ENCODE measurements at places on chromosomes 2 and 18.

- DNase-seq = no peak
Measured at GRCh38 chr2:224395620-224396390, 6.1 kb downstream of the FAM124B start.

- no peak for DNase-seq
Measured at GRCh38 chr2:230178546-230179485, 41.0 kb downstream of the SP110 start.

DNA sequence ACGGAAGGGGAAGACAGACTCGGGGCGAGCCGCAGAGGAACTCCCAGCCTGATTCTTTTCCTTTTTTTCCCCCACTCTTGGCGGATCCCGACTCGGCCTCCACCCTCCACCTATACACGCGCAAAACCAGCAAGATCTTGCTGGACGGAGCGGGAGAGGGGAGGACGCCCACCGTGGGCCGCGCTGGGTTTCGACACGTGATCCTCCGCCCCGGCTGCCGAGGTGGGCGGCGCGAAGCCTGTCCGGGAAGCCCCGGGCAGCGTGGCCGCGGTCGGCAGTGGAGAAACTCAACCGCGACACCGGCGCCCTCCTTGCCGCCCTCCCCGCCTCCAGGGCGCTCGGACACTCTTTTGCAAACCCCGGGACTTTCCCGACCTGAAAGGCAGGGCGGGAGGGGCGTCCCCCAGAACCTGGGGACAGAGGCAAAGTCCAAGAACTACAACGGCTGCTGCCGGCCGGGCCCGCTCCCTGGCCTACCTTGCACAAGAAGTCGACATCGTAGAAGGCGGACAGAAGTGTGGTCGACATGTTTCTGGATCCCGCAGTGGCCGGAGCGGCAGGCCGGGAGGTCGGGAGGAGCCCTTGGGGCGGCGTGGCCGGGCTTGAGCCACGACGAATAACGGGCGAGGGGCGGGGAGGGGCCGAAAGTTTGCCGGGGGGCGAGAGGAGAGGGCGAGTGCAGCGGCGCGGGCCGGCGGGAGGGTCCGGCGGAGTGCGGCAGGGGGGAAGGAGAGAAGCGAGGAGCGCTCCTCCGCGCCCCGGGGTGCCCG is 433 bp downstream of the ZFP36L2 start:
- peak; percentile 75 for DNase-seq

DNA sequence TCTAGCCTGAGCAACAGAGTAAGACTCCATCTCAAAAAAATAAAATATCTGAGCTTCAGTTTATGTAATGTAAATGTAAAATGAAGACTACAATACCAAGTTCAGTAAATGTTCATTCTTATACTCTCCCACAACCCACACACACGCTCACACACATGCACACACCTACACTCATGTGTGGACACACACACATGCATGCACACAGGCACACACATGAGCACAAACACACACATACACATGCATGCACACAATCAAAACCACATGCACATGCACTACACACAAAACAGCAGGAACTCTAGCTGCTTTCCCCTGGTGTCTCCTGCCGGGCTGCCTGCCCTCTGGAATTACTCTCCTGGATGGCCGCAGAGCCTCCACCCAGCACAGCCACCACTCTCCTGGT is 90.6 kb downstream of the GFPT1 start:
- no peak for DNase-seq

DNA sequence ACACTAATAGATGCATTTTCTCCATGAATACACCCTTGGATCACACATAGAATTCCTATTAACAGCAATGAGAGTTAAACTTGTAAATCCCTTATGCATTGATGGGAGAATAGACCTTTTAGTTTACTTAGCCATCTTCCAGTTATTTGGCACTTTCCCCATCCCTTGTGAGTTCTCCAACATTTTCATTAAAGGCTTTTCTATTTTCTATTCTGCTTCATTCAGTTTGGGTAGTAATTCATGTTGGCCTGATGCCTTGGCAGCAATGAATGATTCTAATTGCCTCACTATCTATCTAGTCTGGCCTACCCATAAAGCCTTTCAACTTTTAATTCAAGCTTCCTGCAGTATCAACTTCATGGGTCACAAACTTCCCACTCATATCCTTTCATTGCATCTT is 32.3 kb downstream of the TBR1 start:
- no peak for DNase-seq

DNA sequence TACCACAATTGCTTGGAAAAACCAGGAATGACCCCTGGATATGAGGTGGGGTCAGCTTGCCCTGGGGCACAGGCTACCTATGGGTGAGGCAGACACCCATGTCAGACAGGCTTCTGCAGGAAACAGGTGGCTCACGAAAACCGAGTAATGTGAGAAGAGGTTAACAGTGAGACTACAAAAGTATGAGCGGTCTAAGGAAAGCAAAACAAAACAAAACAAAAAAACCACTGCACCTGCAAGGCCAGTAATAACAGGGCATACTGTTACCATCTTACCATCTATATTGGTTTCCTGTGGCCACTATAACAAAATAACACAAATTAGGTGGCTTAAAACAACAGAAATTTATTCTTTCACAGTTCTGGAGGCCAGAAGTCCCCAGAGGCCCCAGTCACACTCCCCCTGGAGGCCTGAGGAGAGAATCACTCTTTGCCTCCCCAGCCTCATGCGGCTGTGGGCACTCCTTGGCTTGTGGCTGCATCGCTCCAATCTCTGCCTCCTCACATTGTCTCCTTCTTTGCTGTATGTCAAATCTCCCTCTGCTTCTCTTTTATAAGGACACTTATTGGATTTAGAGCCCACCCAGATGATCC is 86.6 kb upstream of the EPC2 start:
- DNase-seq = no peak

GRCh38 chr2:170996316-170996715 is 67.3 kb downstream of the GORASP2 start:
- no peak for DNase-seq

DNA sequence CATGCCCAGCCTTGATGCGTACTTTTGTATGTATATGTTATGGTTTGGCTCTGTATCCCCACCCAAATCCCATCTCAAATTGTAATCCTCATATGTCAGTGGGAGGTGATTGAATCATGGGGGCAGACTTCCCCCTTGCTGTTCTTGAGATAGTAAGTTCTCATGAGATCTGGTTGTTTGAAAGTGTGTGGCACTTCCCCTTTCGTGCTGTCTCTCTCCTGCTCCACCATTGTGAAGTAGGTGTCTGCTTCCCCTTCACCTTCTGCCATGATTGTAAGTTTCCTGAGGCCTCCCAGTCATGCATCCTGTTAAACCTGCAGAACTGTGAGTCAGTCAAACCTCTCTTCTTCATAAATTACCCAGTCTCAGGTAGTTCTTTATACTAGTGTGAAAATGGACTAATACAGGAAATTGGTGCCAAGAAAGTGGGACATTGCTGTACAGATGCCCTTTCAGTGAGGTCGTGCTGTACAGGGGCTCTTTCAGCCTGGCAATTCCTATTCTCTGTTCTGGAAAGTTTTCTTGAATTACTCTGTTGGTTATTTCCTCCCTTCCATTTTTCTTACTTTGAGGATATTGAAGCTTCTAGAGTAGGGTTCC is 38.2 kb downstream of the KCMF1 start:
- no peak for DNase-seq

DNA sequence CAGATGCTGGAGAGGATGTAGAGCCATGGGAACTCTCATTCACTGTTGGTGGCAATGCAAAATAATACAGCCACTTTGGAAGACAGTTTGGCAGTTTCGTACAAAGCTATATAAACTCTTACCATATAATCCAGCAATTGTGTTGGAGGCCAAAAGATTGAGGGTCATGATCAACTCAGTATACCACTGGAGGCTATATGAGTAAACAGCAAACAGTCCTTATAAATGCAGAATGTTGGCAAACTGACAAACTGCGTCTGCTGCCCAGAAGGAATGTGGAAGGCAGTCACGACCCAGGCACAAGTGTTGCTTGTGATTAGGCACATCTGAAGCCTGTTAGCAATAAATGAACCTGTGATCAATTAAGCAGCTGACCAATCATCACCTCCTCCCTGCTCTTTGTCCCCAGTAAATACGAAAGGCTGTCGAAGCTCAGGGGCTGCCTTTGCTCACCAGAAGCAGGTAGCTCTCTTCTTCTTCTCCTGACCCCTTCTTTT is 98.1 kb upstream of the SPOPL start:
- no peak for DNase-seq

- DNase-seq = no peak
Measured at GRCh38 chr2:125070726-125071505, 1045.8 kb downstream of the CNTNAP5 start.

GRCh38 chr2:164920430-164920829 is 34.9 kb downstream of the SLC38A11 start:
- no peak for DNase-seq

GRCh38 chr18:30748541-30748940 is 294.0 kb downstream of the DSC3 start:
- no peak for DNase-seq

GRCh38 chr2:23235292-23235691 is 149.7 kb upstream of the KLHL29 start:
- DNase-seq = no peak

GRCh38 chr2:38243186-38243880 is 133.7 kb downstream of the ATL2 start:
- DNase-seq = no peak

- DNase-seq = no peak
Measured at GRCh38 chr2:235129850-235130249, 178.0 kb downstream of the SH3BP4 start.

DNA sequence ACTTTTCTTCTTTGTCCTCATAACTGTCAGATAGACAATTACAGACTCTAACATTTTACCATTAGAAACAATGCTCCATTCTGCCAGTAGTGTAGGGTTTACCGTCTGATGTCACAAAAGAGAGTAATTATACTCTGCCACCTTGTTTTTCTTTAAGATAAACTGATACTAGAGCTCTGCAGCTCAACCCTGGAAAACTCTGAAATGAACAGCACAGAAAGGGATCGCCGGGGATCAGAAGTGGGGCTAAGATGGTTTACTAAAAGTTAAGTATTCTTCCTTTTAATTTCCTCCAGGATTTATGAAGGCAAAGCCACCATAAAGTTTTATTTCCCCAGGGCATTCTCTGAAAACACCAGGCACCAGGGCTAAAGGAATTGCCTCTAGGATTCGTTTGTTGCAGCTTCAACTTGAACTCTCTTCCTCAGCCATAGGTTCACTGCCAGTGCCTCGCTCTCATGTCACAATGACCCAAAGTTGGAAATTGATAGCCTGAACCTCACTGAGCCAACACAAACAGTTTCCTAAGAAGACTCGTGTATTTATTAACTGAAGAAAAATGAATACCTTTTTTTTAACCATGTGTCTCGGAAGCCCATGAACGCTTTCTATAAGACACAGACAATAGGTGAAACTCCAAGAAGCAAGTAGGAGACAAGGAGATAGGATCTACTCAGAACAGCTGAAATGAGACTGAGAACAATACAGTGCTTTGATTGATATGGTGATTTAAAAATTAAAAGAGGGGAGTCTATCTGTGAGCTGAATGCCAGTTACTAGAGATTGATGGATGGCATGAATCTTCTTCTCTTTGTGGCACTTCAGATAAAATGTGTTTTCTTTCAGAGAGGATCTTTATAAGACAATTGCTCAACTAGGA is 121.5 kb upstream of the SPATS2L start:
- no peak for DNase-seq
